Astrocyte of the spinal cord (primary cell): ENCODE measurements at places on chromosomes 5 and 9.

- no peak for DNase-seq
These were observed 47.0 kb upstream of the CHD1 start for GRCh38 chr5:98975682-98976407.

DNA sequence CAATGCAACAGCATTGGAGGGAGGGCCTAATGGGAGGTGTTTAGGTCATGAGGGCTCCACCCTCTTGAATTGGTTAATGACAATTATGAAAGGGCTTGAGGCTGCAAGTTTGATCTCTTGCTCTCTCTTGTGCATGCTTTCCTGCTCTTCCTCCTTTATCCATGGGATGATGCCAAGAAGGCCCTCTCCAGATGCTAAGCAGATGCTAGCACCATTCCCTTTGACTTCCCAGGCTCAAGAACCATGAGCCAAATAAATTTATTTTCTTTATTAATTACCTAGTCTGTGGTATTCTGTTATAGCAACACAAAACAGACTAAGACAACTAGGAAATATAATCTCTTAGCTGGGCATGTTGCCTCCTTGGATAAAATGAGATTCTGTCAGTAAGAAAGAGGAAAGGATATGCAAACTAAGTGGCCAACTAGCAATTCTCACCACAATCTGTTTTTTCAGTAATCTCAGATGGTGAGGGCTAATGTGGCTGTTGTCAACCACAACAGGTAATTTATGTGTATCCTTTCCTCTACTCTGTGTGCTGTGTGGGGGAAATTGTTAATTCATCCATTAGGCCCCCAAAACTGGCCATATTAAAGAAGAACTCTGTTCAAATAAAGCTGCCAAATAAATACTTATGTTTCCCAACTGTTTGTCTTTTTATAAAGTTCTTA is 269.1 kb upstream of the CD180 start:
- no peak for DNase-seq

- DNase-seq, result no peak
These were observed 81.4 kb downstream of the DTWD2 start for GRCh38 chr5:118906947-118907346.

- peak; percentile 24 for DNase-seq
These were observed 482 bp downstream of the CD14 start for GRCh38 chr5:140632366-140633020.

GRCh38 chr5:63055421-63055820 is 476.8 kb downstream of the LRRC70 start:
- no peak for DNase-seq

DNA sequence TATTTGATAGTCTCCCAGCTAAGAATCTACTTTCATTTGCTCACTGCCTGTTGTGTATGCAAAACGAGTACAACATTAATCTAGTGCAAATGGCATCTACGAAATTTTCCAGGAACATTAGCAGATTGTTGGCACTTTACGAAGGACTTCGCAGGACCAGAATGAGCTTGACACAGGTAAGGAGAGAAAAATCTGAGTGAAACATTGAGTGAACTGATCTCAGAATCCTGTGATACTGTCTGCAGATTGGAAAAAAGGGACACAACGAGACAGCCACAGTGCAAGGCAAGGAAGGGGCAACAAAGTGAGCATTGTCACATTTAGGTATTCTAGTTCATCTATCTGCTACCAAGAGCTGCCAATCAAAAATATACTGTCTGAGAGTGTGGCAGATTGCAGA is 350.5 kb downstream of the ZNF608 start:
- no peak for DNase-seq

DNA sequence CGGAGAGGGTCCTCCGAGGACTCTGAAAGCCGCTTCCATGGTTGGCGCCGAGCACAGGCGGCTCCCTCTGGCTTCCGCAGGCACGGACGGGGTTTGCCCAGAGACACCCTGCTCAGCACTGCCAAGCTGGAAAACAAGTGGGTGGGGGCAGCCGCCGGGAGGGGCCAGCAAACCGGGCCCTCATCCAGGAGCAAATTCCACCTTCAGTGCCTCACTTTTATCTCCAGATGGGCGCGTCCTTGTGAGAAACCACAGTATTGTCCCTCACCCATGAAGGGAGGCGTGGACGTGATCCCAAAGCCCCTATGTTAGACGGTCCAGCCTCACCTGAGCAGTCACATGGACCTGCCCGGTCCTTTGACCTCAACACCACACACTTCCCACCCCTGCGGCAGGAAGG is 29.0 kb downstream of the MED10 start:
- no peak for DNase-seq

DNA sequence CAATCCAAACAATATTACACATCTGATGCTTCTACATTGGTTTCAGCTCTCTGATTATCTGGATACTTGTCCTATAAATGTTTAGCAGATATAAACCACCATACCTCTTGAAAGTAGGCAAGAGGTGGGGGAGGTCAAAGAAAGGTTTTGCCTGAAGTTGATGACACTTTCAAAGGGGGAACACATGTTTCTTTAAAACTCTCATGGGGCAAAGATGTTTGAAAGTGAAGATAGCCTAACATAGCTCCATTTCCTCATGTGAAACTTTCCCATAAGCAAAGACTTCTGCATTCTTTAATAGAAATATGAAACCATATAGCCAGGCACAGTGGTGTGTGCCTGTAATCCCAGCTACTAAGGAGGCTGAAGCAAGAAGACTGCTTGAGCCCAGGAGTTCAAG is 62.1 kb downstream of the CETN3 start:
- no peak for DNase-seq

DNA sequence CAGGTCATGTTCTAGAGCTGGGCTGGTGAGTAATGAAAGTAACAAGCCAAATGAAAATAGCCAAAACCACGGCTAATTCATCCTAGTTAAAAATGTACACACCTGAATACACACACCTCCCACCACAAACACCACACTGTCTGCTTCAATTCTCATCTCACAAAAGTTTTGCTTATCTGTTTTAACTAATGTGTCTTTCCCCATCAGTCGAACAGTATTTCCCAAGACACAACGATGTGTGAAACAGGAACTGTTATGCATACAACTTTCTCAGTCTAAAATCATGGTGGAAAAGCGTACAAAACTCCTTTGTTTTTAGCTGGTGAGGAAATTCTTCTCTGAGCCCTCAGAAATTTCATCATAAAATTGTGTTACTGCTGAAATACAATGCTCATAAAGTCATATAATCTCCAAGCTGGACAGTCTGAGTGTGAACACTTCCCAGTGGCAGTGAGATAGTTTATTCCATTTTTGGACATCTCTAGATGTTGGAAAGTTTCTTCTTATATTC is 242.4 kb downstream of the EFNA5 start:
- no peak for DNase-seq

DNA sequence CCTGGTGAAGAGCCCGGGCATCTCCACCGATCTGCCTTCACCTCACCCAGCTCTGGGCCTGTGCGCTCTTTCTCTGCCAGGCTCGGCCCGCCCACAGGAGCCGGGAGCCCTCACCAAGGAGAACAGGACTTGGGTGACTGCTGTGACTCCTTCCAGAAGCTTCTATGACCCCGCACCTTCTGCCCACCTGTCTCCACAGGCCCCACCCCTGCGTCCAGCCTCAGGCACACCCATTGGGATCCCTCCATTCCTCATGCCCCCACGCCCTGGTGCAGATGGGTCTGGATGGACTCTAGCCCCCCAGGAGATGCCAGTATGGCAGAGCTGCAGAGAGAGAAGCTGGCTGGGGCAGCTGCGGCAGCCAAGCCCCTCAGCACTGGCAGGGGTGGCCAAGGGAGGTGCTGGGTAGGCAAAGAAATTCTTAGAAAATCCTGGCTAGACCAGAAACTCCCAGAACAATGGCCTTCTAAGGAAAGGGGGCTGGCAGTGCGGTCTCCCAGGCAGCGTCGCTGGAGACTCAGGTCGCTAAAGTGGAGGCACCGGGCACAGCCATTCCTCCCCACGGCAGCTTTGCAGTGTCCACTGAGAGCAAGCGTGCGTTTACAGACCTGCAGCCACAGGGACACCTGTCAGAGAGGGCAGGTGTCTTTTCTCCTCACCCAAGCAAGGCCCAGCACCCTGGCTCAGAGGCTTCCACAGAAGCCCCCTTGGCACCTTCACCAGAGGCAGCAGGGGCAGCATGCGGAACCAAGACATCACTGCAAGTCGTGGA is 17.3 kb downstream of the LPCAT1 start:
- DNase-seq, result no peak

GRCh38 chr9:68781928-68782327 is 76.9 kb downstream of the PIP5K1B start:
- no peak for DNase-seq

GRCh38 chr5:10400831-10401230 is 40.8 kb upstream of the ROPN1L start:
- DNase-seq, result no peak

GRCh38 chr9:124820698-124821623 is 32.3 kb upstream of the WDR38 start:
- DNase-seq, result no peak

GRCh38 chr5:117568622-117569021 is 994.0 kb upstream of the SEMA6A start:
- no peak for DNase-seq

DNA sequence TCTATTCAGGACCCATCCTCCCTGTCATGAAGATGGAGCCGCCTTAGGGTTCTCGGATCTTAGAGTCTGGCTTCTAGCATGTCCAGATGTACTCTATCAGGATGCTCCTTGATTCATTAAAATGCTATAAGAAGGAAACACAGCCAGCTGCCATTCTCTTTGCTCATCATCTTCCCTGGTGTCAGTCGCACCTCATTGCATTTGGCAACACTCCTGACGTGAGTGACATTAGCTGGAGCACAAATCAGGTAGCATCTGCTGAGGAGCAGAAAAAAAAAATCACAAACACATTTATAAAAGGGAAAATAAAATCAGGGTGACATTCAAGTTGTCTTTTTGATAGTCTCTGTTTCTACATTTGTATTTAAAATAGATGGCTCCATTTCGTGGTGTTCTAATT is 226.1 kb upstream of the NMUR2 start:
- DNase-seq, result no peak

- DNase-seq, result peak; percentile 75
These were observed 442.5 kb upstream of the KLF4 start for GRCh38 chr9:107932046-107932445.

- peak; percentile 37 for DNase-seq
These were observed 13.9 kb downstream of the PTAR1 start for GRCh38 chr9:69745716-69746437.

- no peak for DNase-seq
These were observed 28.1 kb downstream of the PTGES2 start for GRCh38 chr9:128099231-128099931.

DNA sequence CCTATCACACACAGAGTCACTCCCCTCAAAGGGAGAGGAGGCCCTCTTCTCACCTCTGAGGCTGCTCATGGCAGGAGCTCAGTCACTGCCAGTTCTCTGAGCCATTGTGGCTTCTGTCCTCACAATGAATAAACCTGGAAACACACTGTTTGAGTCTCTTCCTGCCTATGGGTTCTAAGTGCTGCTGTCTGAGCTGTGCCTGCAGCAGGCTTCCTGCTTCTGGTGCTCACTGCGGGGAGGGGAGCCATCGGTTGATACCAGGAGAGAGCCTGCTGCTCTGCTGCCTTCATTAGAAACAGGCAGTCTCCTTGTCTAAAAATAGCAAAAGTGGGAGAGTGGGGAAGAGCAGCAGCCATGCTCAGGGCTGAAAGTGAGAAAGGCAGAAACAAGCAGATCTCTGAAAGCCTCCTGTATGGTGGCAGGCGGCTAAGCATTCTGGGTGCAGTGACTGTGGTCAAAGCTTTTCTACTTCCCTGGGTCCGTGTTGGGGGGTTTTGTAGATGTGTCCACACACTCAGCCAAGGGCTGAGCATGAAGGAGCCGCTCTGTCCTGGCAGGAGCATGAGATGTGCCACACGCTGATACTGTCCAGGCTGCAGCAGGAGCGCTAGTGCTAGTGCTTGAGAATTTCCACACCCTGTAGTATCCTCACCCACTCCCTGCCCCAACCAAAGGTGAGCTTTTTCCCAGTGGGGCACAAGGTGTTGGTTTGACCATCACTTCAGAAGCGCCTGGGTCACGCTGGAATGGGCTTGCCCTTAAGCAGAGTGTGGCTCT is 34.2 kb downstream of the PRKACG start:
- DNase-seq, result no peak

- DNase-seq, result no peak
These were observed 44.7 kb downstream of the EXOSC2 start for GRCh38 chr9:130738281-130738680.

DNA sequence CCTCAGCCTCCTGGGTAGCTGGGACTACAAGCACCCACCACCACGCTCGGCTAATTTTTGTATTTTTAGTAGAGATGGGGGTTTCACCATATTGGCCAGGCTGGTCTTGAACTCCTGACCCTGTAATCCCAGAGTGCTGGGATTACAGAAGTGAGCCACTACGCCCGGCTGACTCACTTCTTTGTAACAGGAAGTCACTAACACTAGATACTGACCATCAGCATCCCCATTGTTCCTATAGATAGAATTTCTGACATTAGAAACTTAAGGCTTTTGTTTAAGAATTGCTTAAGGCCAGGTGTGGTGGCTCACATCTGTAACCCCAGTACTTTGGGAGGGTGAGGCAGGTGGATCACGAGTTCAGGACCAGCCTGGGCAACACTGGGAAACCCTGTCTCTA is 42.2 kb downstream of the LEAP2 start:
- DNase-seq, result no peak
